Motor neuron (in vitro differentiated cells): ENCODE measurements at places on chromosomes 2 and 18. TPM values are rescaled to one million over a fixed set of nuclear protein-coding genes. Genes with fewer than 3 reads are reported as not detected.

Gene KIAA2012
- total RNA-seq: 0.46 and 0.48 TPM in 2 replicates

Gene TSPYL6
- 2.6 and 2.7 TPM in 2 replicates for total RNA-seq

Gene RFX8
- total RNA-seq: 0.21 and 0.27 TPM in 2 replicates

Gene SCYGR7
- total RNA-seq: not detected in 2 replicates

Gene NT5DC4
- total RNA-seq: not detected in 2 replicates

Gene NAT8
- 0.79 TPM in 1 of 2 replicates, not detected in the other for total RNA-seq

Gene PPP1R1C
- total RNA-seq: 0.39 TPM in 1 of 2 replicates, not detected in the other

Gene NRP2
- 11.7 and 13.8 TPM in 2 replicates for total RNA-seq

Gene ACADL
- 0.22 and 0.31 TPM in 2 replicates for total RNA-seq
